ENCODE measurements at places on chromosomes 16 and 17. TPM values are rescaled to one million over a fixed set of nuclear protein-coding genes. Genes with fewer than 3 reads are reported as not detected.

The TNFSF12 gene
- total RNA-seq, result 95.7 TPM

The SMIM22 gene
- not detected for total RNA-seq

The P3H4 gene
- 3.7 TPM for total RNA-seq

The MYO1D gene
- total RNA-seq, result 9.0 TPM

The SMIM5 gene
- total RNA-seq, result 0.26 TPM

The AIPL1 gene
- total RNA-seq, result not detected

The HSF5 gene
- 0.47 TPM for total RNA-seq

The GUCY2D gene
- total RNA-seq, result not detected

The KRTAP3-2 gene
- not detected for total RNA-seq

The CCDC40 gene
- total RNA-seq, result 1.4 TPM

The CLDN6 gene
- not detected for total RNA-seq

The TBC1D3H gene
- not detected for total RNA-seq

The TMEM114 gene
- total RNA-seq, result not detected

The KRTAP4-3 gene
- not detected for total RNA-seq

The B4GALNT2 gene
- not detected for total RNA-seq

The KRT36 gene
- total RNA-seq, result not detected

Measured in activated naive CD8-positive, alpha-beta T cell treated with anti-CD3 and anti-CD28 coated beads, Interleukin-2, amount 10 ng/mL, durations not matched to agents 7 days and 5 days (primary cell).